ENCODE measurements at places on chromosomes 16 and 17.

DNA sequence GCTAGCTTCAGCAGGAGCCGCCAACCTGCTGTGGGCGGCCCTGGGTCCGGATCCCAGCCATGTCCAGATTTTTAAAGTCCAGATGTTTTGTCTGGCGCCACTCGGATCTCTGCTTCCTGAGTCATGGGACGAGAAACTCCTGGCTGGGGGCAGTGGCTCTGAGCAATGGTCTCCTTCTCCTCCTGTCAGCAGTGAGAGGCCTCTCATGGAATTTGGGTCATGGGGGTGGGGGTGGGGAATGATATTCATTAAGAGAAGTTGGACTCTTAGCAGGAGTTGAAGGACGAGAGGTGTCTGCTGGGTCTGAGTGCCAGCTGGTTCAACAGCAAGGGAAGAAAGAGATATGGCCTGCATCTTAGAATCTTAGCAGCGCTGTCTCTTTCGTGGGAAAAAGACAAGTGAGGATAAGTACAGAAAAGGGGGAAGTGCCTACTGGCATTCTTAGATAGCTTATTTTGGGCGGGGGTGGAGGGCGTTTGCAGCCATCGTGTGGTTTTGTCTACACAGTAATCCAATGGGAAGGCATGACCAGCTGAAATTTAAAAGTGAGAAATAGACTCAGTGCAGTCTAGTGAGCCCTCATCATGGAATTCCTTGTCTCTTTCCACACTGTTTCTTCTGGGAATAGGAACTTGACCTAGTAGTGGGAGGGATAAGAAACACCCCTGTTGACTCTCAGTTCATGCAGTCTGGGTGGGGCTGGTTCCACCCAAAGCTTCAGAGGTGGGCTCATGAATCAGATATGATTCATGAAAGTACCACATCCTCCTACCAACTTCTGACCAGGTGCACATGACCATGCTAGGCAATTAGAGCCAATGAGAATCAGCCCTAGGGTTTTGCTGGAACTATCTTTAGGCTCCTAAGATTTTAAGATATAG is 80.5 kb downstream of the MYH13 start:
- DNase-seq = peak; percentile 26

GRCh38 chr16:4538350-4539235 is at the start of gene CDIP1:
Gene CDIP1 (minus strand): TSS chr16:4538773. CDS start chr16:4514130, 24,643 bp downstream.
- DNase-seq = peak; percentile 91

- no peak for DNase-seq
Observed at GRCh38 chr16:56781528-56781961, 51.6 kb downstream of the NUP93 start.

GRCh38 chr17:5881849-5882248 is 188.3 kb upstream of the WSCD1 start:
- no peak for DNase-seq

- no peak for DNase-seq
Observed at GRCh38 chr17:6011206-6011605, 59.0 kb upstream of the WSCD1 start.

- DNase-seq = no peak
Observed at GRCh38 chr17:68344701-68345136, 53.4 kb downstream of the ARSG start.

DNA sequence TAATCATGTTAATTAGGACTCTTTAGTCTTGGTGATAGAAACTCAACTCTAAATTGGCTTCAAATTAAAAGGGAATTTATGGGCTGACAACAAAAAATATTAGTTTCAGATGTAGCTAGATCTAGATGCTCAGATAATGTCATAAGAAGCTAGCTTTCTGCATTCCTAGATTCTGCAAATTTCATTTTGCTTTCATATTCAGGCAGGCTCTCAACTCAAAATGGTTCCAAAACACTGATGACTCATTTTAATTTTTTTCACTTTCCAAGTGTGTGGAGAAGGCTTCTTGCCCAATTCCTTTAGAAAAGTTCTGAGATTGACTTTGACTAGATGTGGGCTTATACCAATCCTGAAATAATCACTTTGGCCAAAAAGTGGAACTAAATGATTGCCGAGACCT is 236.7 kb upstream of the GOT2 start:
- DNase-seq = no peak

- peak; percentile 6 for DNase-seq
Observed at GRCh38 chr17:74361230-74362068, at the start of gene BTBD17. Gene BTBD17 (minus strand): TSS chr17:74361868. CDS start chr17:74361819, 49 bp downstream.

- DNase-seq = no peak
Observed at GRCh38 chr16:780296-780695, 7.9 kb downstream of the RPUSD1 start.

DNA sequence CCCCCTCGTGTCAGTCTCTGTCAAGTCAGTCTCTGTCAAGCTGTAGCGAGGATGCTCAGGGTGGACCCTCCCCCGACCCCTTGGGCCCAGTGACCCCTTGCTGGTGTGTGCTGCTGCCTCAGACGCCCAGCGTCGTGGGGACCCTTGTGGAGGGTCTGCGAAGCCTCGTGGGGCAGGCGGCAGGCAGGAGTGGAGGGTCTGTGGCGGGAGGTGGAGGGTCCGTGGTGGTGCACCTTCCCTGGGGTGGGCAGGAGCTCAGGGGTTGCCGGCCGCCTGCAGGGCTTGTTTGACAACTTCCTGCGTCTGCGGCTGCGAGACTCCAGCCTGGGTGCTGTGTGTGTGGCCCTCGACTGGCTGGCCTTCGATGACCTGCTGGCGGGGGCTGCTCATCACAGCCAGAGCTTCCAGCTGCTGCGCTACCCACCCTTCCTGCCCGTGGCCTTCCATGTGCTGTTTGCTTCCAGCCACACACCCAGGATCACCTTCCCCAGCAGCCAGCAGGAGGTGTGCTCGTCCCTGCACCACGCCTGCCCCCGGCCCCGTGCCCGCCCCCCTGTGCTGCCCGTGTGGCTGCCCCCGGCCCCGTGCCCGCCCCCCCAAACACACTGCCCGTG is 5.6 kb downstream of the GNG13 start:
- no peak for DNase-seq

DNA sequence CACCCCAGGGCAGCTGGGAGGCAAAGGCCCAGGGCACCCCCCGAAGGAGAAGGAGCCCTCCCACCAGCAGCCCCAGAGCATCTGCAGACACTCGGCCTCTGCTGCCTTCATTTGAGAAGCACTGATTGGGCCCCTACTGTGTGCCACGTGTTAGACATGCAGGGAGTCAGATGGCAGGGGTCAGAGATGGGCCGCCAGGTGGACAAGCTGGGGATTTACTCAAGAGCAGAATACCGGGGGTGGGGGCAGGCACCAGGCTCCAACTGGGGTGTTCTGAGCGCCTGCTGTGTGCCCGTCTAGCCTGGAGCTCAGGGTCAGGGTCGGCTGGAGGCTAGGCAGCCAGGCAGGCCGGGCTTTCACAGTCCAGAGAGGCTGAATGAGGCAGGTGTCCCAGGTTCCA is 18.7 kb downstream of the TPSG1 start:
- DNase-seq = no peak

DNA sequence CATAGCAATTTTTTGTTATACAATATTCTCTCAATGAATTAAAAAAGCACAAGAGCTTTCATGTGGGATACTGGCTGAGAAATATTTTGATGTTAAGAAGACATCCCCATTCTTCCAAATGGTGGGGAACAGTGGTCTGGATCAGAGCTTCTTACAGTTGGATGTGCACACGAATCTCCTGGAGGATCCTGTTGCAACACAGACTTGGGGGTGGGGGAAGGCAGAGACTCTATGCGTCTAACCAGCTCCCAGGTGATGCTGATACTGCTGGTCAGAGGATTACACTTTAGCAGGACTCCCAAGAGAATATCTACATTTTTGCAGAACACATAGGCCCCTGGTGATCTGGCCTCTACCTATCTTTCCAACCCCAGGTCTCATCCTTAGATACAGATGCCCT is 108.3 kb downstream of the SPACA3 start:
- no peak for DNase-seq

DNA sequence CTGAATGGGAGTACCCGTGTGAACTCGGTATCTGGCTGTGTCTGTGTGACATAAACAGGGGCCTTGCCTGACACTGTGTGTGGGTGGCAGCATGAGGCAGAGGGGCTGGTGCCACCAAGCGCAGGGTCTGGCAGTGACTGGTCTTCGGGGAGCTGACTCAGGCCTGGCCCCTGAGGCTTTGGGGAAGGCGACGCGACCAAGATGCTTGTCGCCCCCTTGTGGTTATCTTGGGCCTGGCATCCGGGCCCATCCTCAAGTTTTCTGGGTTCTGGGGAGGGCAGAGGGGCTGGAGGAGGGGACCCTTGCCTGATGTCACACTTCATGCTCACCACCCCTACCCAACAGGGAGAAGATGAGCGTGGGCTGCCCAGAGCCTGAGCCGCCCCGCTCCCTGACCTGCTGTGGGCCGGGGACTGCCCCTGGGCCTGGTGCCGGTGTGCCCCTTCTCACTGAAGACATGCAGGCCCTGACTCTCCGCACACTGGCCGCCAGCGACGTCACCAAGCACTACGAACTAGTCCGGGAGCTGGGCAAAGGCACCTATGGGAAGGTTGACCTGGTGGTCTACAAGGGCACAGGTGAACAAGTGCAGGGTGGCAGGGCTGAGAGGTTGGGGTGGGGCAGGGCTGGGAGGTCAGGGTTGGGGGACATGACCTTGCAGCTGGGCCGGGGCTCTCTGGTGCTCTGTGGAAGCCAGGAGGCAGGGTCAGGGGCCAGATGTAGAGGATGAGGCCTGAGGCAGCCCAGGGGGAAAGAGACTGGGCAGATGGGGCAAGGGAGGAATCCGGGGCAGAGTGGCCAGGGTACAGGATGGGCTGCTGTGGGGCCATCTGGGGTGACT is 24.9 kb downstream of the SBK1 start:
- peak; percentile 34 for DNase-seq

GRCh38 chr17:48915459-48916282 is 7.5 kb downstream of the UBE2Z start:
- DNase-seq = peak; percentile 93

DNA sequence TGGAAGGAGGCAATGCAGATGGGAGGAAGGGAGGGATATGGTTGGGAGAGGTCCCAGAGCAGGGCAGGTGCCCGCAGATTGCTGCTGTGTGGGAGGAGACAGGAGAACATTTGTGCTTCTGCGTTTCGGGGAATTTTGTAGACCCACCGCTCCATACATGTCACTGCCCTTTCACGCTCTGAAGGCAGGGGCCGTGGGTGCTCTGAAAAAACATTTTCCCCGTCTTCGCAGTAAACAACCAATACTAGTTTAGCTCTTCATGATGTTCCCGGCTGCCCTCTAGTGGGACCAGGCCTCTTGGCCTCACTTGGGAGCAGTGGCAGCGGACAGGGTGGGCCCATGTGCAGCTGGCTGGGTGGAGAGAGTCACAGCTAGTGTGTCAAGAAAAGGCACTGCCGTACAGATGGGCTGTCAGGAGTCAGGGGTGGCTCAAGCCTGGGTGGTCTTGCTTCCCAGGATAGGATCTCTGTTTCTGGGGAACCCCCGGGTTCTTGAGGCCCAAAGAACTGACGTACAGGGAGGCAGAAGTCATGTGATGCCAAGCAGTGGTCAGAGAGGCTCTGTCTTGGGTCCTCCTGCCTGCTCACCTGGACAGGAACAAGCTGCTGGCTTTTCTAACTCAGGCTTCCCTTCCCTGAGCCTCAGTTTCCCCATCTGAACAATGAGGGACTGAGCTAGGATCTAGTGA is 46.5 kb upstream of the CPNE2 start:
- DNase-seq = peak; percentile 60
